PC-3 (cell line): ENCODE measurements at places on chromosomes 11 and 22. TPM values are rescaled to one million over a fixed set of nuclear protein-coding genes. Genes with fewer than 3 reads are reported as not detected.

GRCh38 chr11:80023386-80023785 is 582.6 kb upstream of the TENM4 start:
- no peak for DNase-seq

DNA sequence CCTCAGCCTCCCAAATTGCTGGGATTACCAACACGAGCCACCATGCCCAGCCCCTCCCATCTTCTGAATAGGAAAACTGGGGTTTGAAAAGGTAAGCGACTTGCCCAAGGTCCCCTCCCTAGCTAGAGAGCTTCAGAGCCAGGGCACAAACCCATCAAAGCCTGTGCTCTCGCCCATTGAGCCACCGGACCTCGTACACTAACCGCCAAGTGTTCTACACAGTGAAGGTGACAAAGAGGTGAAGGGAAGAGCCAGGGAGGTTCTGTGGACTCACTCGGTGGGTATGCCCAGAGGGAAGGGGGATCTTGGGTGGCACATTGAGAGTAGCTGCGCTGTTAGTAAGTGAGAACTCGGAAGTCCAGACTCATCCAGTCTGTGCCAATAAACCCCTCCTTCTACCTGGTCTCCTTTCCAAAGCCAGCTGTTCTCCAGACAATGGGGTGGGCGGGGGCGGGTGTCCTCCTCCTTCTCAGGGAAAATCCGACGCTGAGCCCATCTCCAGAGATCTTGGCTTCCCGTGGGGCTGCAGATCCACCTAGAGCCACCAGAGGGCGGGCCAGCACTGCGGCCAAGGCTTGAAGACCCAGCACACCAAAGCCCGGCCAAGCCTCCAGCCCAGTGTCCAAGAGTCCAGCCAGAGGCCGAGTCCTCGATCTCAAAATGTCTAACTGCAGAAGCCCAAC is 3.2 kb upstream of the RTN4RL2 start:
- peak; percentile 94 for DNase-seq

GRCh38 chr11:113163291-113164030 is 150.9 kb upstream of the TTC12 start:
- no peak for DNase-seq

DNA sequence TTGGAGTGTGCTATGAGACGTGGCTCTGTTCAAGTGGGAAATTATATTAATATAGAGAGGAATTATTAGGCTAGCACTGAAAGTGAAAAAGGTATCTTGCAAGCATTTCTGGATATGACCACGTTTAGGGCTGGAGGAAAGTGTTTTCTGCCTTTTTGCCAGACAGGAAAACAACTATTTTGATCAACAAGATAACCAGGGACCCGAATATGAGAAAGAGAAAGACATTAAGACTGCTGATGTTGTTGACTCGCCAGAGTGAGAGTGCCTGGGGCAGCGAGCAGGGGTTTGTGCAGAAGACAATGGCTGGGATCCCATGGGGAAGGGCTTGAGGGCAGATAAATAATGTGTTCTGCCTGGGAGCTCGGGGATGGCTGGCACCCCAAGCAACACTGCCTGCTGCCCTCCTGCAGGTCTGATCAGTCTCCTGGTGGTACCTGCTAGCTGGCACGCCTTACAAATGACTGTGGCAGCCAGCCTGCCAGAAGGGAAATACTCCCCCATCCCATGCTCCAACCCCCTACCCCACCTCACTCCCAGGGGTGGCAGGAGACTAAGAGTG is 23.1 kb upstream of the CHST1 start:
- no peak for DNase-seq

DNA sequence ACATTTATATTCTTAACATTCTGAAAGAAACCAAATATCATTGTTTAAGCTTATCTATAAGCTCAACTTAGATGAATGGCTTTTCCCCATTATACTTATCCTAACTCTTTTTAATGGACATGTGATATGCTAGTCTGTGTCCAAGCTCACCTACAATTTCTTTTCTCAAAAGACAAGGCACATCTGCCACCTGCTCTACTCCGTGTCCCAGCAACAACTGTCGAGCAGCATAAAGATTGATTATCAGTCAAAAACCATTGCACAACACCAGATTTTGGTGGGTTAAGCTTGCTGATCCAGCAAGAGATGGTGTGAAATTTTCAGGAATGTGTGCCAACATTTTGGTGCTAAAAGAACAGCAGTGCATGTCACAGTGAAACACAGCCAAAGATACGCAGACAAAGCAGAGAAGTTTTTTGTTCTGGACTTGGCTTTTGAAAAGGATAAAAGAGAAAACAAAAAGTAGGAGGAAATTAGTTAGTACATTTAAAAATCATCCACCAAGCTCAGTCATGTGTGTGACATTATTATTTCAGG is 65.8 kb downstream of the DCDC1 start:
- no peak for DNase-seq

DNA sequence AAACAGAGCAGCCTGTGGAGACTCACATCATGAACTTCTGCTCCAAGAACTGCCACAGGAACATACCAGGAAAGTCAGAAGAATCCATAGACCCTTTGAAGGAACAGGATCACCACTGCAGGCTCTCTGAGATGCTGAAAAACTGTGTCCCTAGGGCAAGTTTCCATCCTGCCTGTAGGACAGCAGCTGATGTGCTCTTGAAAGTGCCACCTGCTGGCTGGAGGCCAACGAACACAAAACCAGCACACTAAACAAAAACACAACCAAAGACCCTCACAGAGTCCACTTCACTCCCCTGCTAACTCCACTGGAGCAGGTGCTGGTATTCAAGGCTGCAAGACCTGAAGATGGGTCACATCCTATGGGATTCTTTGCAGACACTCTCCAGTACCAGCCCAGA is 12.0 kb upstream of the NXPE1 start:
- no peak for DNase-seq

- peak; percentile 66 for DNase-seq
Measured at GRCh38 chr22:40436505-40437431, 66.4 kb downstream of the SGSM3 start.

DNA sequence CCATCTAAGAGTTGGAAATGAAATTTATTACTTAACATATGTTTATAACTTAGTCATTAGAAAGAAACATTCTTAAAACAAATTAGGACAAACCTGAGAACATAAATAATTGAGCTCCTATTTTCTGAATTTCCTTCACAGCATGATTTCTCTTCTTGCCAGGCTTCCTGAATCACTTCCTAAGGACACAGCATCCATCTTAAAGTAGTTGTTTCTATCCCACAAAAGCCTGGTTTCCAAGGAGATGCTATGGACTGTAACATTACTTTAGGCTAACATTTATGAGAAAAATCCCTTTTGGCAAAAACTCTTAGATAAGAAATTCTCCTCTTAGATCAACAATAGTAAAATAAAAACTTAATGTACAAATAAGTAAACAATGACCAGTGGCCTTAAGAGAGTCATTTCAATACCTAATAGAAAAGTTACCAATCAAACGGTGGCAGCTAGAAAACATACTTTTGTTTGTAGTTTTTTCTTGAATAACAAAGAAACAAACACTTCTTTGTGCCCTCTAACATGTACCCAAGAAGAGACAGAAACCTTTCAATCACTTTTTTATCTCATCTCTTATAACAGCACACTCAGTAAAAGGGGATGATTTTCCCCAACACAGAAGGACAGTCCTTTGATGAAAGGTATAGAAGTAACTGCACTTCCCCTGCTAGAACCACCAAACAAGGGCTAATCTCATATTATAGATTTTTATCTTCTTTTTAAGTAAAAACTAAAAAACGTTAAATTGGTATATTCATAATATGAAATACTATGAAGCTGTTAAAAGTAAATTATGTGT is 74.5 kb downstream of the TTC28 start:
- no peak for DNase-seq

- no peak for DNase-seq
Measured at GRCh38 chr11:8838248-8838647, 72.7 kb upstream of the AKIP1 start.

- peak; percentile 76 for DNase-seq
Measured at GRCh38 chr11:106156290-106156937, 79.0 kb downstream of the AASDHPPT start.

The FAM180B gene
- total RNA-seq, result not detected in 2 replicates

The IGF2 gene
- 5.0 and 5.1 TPM in 2 replicates for total RNA-seq

The PARVG gene
- total RNA-seq, result not detected in 2 replicates

The MRGPRE gene
- not detected in 2 replicates for total RNA-seq

The OR51B4 gene
- 0.11 TPM in 1 of 2 replicates, not detected in the other for total RNA-seq

The CRYBB2 gene
- not detected in 2 replicates for total RNA-seq

The VSIG2 gene
- not detected in 2 replicates for total RNA-seq
